CD4-positive, alpha-beta T cell treated with Interleukin-2 at 100 ng/mL for 4 hours (primary cell): ENCODE measurements at places on chromosomes 2 and 18.

GRCh38 chr2:190367091-190367490 lies 23.7 kb downstream of the INPP1 start:
- no peak for DNase-seq

GRCh38 chr2:60309941-60310660 lies 243.4 kb downstream of the BCL11A start:
- no peak for DNase-seq

- DNase-seq: no peak
Measured at GRCh38 chr18:28095041-28095440, 81.9 kb downstream of the CDH2 start.

- DNase-seq: no peak
Measured at GRCh38 chr2:33298233-33298632, 178.2 kb upstream of the RASGRP3 start.

DNA sequence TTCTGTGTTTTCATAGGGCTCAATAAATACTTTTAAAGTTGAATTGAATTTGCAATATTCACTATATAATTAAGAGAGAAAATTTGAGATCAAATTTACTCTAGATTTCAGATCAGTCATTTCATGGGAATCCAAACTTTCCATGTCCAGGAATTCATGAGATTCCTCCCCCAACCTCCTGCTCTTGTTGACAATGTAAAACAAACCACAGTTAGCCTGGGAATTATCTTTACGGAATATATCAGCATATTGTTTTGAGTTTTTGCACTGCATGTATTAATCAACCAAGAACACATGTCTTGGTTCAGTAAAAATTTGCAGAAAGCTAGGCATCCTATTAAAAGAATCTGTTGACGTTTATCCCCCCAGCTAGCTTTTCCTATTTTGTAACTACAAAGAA lies 42.3 kb downstream of the CYP1B1 start:
- DNase-seq: no peak

DNA sequence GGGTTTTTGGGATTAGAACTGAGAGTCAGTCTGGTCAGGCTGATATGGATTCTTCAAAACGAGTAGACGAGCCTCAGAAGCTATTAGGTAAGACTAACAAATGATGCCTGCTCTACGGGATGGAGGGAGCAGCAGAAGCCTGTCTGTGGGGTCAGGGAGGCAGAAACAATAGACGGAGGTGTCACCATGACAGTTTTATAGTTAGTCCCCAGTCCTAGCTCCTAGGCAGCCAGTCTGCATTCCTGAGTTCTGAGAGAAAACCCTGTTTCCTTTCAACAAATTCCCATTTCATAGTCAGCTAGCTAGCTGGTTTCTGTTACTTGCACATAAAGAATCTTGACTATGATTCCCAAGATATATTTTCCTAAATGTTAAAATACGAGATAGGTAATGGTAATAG lies 542.1 kb downstream of the PID1 start:
- no peak for DNase-seq

DNA sequence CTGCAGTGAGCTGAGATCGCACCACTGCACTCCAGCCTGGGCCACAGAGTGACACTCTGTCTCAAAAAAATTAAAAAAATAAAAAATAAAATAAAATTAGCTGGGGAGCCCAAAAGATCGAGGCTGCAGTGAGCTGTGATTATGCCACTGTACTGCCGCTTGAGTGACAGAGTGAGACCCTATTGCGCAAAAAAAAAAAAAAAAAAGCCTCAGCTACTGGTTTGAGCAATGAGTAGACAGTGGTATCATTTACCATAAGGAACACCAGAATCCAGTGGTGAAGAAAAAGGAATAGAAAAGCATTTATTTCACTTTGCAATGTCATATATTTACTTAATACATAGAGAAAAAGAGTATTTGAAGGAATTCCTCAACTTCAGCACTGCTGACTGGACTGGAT lies 3.0 kb downstream of the SAP130 start:
- no peak for DNase-seq

DNA sequence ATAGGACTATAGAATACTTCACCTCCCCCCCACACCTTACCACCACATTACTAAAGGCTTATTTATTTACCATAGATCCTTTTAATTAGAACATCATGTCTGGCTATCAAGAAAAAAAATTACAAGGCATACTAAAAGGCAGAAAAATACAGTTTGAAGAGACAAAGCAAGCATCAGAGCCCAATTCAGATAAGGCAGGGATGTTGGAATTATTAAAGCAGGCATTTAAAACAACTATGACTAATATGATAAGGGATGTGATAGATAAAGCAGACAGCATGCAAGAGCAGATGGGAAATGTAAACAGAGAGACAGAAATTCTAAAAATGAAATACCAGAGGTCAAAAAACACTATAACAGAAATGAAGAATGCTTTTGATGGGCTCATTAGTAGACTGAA lies 55.4 kb upstream of the SMIM21 start:
- no peak for DNase-seq

GRCh38 chr2:229297247-229297646 lies 26.2 kb upstream of the PID1 start:
- DNase-seq: no peak

GRCh38 chr18:8358033-8358765 lies 251.0 kb upstream of the RAB12 start:
- no peak for DNase-seq

GRCh38 chr2:218743068-218743467 lies 32.4 kb downstream of the TTLL4 start:
- DNase-seq: no peak
